CD8-positive, alpha-beta memory T cell (primary cell): ENCODE measurements at places on chromosomes 1 and 21. TPM values are rescaled to one million over a fixed set of nuclear protein-coding genes. Genes with fewer than 3 reads are reported as not detected.

The ATP1A2 gene
- not detected for total RNA-seq

The GPX7 gene
- total RNA-seq: 30.0 TPM

The RAD54L gene
- total RNA-seq: 53.7 TPM

The NBPF6 gene
- total RNA-seq: not detected

The FCAMR gene
- total RNA-seq: not detected

GRCh38 chr1:41957568-41957967, 38.8 kb upstream of the HIVEP3 start:
- H3K27ac ChIP-seq: no peak overlapping the region
- no peaks in the 10 kb centered on the region for H3K4me1 ChIP-seq
- no peak overlapping the region for H3K4me3 ChIP-seq
- no peaks in the 10 kb centered on the region for H3K36me3 ChIP-seq

- no peaks in the 10 kb centered on the region for H3K4me1 ChIP-seq
- H3K4me3 ChIP-seq: no peak overlapping the region
- H3K36me3 ChIP-seq: no peaks in the 10 kb centered on the region
- H3K27me3 ChIP-seq: no peaks in the 10 kb centered on the region
- DNase-seq: no peak
These were observed 72.1 kb downstream of the DISP1 start for GRCh38 chr1:222886878-222887351.

DNA sequence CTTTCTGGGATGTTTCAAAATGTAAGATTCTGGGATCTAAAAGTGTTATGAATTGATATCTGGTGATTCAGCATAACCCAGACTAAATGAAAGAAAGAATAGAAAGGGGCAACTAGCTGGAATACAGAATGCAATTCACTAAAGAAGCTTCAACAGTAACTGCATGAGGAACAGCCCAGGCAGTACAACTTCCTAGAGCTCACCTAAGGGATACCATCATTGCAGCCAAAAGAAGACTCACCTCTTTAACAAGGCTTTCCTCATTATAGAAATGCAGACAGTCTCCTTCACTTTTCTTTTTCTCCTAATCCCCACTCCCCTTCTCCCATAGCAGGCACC, 6.3 kb downstream of the RGS5 start:
- no peaks in the 10 kb centered on the region for H3K4me1 ChIP-seq
- no peaks in the 10 kb centered on the region for H3K27me3 ChIP-seq
- no peak overlapping the region for H3K4me3 ChIP-seq
- no peaks in the 10 kb centered on the region for H3K36me3 ChIP-seq
- no peak overlapping the region for H3K27ac ChIP-seq
- no peak for DNase-seq

- no peak overlapping the region for H3K27ac ChIP-seq
- H3K4me3 ChIP-seq: no peak overlapping the region
- DNase-seq: no peak
- H3K4me1 ChIP-seq: no peaks in the 10 kb centered on the region
- H3K27me3 ChIP-seq: no peaks in the 10 kb centered on the region
- H3K36me3 ChIP-seq: no peaks in the 10 kb centered on the region
These were observed 14.4 kb upstream of the IFI6 start for GRCh38 chr1:27686223-27686990.

- H3K27ac ChIP-seq: no peak overlapping the region
- H3K27me3 ChIP-seq: no peaks in the 10 kb centered on the region
- H3K4me3 ChIP-seq: no peak overlapping the region
- no peaks in the 10 kb centered on the region for H3K4me1 ChIP-seq
These were observed 57.9 kb upstream of the CXADR start for GRCh38 chr21:17455028-17455353.

DNA sequence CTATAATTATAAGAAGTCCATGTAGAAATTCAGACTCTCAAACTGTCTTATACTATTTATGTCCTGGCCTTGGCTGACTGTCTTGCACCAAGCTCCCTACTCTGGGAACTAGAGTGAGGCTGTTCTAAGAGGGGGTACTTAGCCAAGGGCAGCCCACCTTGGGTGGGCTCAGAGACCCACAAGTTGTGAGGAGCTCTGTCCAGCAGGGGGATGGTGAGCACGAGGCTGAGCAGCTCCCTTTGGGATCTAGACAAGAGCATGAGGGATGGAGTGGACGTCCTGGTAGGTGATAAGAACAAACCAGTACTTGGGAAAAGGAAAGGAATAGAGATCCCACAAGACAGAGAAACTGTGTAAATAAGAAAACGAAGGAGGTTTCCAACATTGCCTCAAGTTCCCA, 127.1 kb upstream of the SLC44A3 start:
- no peak overlapping the region for H3K4me3 ChIP-seq
- no peaks in the 10 kb centered on the region for H3K36me3 ChIP-seq
